ENCODE measurements at places on chromosomes 5 and 9.

GRCh38 chr5:1444361-1445189, 665 bp downstream of the SLC6A3 start:
- peak; percentile 46 for DNase-seq

- no peak for DNase-seq
These were observed 1853.8 kb downstream of the EFNA5 start for GRCh38 chr5:105816961-105817360.

DNA sequence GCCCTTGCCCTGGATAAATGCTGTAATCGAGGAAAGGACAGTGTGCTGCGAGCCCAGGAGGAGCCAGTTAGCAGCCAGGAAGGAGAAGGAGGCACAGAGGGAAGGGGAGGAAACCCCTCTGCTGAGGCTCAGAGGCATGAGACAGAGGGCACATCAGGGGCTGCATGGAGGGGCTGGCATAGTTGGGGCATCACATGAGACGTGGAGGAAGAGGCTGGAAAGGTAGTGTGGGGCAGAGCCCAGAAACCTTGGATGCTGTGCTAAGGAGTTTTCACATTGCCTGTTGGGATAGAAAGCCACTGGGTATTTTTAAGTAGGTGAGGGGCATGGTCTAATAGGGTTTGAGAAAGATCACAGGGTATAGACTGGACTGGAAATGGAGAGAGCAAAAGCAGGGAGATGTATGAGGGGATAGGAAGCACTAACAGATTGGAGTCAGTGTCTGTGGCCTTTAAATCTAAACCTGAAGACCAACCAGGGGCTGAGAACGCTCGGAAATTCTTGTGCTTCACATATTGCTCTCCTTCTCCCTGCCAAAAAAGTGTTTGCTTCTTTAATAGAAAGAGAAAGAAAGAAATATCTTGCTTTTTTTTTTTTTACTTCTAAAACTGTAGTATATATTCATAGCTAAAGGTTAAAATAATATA, 33.0 kb upstream of the ANGPTL2 start:
- no peak for DNase-seq

GRCh38 chr5:90488791-90489190, 14.1 kb downstream of the POLR3G start:
- no peak for DNase-seq

DNA sequence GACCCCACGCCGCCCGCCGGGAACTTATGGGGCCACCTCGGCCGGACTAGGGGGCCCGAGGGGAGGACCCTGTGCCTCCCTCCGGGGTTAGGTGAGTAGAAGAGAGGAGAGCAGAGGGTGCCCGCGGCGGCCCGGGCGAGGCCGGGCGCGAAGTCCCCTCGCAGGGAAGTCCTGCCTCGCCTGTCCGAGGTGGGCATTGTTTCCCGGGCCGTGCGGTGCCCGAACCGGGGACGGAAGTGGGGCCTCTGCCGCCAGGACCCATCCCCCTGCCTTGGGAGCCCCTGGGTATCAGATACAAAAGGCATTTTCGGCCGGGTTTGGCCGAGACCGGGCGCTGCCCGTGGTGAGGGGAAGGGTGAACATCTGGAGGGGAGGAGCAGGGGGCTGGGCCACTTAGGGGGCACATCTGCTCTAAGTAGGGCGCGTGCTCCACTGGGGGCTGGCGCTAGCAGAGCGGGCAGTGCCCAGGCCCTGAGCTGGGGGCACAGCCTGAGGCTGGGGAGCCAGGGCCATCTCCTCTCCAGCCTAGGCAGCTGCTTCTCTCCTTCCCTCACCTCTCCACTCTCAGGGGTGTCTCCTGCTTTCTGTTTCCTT, 48.2 kb downstream of the DAB2IP start:
- peak; percentile 52 for DNase-seq

DNA sequence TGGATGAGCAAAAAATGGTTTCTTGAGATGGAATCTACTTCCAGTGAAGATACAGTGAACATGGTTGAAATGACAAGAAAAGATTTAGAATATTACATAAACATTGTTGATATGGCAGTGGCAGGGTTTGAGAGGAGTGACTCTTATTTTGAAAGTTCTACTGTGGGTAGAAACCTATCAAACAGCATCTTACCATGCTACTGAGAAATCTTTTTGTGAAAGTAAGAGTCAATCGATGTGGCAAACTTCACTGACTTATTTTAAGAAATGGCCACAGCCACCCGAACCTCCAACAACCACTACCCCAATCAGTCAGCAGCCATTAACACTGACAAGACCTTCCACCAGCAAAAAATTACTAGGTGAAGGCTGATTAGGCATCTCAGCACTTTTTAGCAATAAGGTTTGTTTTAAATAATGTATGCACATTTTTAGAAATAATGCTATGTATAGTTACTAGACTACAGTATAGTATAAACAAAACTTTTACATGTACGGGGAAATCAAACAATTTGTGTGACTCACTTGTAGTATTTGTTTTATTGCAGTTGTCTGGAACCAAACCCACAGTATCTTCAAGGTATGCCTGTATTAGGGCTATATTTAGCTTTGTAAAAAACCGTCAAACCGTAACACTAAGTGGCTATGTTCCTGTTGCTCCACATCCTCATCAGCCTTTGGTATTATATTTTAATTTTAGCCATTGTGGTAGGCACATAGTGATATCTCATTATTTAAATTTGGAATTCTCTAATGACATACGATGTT, 30.6 kb upstream of the ADAMTS6 start:
- DNase-seq: no peak

DNA sequence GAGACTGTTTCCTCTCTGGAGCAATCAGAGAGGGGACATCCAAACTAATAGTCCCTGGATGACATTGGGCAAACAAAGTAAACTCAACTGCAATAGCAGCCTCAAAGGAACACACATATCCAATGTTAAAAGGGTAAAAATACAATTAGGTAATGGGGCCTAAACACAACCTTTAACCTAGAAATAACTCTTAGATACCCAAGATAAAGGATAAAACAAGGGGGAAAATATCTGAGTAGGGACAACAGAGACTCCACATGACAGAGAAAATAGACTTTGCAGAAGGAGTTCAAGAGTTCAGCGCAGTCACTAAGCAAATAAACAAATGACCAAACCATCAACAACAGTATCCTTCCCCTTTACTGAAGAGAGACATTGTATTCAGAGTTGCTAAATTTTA, 149.3 kb downstream of the FBXO4 start:
- DNase-seq: no peak

- no peak for DNase-seq
These were observed 63.8 kb downstream of the ANKRD55 start for GRCh38 chr5:56169281-56169680.

- no peak for DNase-seq
These were observed 144.6 kb upstream of the OTULINL start for GRCh38 chr5:14436801-14437542.

- DNase-seq: no peak
These were observed 346.8 kb upstream of the NUDT12 start for GRCh38 chr5:103909391-103909790.

- no peak for DNase-seq
These were observed 2.3 kb downstream of the TNFSF8 start for GRCh38 chr9:114928136-114928535.

DNA sequence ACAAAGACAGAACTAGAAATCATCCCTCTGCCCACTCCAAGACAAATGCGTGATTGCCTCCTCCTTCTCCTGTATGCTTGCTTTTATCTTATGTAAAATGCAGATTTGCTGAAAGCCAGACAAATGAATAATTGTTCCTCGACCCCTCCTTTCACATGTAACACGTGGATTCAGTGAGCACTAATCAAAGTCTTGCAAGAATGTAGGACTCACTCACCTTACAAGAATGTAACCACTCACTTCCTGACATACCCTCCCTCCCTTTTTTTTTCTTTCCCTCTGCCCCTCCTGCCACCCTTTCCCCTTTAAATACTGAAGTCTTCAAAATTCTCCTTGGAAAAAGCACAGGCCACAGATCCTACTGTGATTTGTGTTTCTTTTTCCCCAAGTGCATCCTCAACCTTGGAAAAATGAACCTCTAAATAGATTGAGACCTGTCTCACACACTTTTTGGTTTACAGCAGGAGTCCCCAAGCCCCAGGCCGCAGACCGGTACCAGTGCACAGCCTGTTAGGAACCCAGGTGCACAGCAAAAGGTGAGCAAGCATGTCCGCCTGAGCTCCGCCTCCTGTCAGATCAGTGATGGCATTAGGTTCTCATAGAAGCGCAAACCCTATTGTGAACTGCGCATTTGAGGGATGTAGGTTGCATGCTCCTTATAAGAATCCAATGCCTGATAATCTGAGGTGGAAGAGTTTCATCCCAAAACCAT, 29.4 kb upstream of the HSD17B3 start:
- DNase-seq: no peak

DNA sequence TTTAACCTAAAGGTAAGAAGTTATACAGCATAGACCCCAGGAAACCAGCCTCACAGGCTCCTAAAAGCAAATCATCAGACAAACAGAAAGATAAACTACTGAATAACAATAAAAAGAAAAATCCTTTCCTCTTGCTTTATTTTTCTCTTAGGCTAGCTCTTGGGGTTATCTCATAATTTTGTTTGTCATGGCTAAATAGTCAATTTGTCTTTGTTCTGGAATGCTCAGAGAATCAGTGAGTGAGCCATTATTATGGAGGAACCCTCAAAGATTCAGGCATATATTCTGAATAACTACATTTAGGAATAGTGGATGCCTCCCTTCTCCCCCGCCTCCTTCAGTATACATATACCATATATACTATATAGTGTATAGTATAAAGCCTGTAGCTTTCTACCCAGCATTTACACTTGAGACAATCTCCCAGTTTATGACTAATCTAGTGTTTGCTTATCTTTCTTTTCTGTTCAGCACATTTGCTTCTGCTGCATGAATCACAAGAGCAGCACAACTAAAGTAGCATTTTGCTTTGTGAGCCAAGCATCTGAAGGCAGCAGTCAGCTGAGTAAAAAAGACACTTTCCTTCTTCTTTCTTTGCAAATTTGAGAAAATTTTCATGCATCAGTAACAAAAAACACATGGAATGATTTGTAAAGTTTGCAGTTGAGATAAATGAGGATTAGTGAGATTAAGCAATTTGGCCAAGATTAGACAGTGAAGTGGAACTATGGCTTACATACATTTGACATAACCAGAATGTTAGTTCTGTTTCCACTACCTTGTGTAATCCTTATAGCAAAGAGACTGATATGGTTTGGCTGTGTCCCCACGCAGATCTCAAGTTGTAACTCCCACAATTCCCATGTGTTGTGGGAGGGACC, 45.3 kb upstream of the PPP3R2 start:
- no peak for DNase-seq

DNA sequence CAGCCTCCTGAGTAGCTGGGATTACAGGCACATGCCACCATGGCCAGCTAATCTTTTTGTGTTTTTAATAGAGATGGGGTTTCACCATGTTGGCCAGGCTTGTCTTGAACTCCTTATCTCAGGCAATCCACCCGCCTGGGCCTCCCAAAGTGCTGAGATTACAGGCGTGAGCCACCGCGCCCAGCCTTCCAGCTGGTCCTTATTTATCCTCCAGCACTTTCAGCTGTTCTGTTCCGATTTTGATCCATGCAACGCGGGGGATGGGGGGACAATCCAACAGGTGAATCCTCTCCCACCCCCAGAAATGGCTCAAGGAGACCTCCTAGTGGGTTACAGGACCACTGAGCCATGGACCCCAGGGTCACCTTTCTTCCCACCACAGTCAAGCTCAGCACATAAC, 14.7 kb upstream of the CDKN2AIPNL start:
- DNase-seq: no peak

GRCh38 chr5:14379739-14380497, 201.7 kb upstream of the OTULINL start:
- no peak for DNase-seq

GRCh38 chr5:95533106-95533505, 21.7 kb downstream of the SKIC3 start:
- no peak for DNase-seq

DNA sequence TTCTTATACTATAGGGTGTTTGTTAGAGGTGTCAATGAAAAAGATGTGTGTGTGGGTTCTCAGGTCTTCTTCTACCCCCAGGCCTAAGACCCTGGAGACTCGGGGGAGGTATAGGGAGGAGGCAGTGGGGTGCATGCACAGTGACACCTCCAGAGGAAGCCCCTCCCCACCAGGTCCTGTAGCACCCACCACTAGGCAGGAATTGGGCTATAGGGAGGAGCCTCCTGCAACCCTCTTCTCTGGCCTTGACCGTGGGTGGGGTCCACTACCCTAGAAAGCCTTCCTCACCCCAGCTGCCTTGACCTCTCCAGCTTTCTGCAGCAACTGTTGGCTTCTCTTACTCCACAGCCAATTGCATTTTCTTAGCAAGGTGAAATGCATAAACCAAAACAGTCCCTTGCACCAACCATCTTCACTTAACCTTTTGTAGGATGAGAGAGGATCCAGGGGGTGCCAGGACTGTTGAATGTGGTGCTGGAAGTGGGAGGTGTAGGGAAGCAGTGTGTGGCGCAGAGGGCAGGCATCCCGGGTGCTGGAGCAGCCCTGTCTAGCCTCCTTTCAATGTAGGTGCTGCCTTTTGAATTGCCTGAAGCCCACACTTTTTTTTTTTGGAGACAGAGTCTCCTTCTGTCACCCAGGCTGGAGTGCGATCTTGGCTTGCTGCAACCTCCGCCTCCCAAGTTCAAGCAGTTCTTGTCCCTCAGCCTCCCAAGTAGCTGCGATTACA, 128.5 kb downstream of the RGS3 start:
- no peak for DNase-seq

GRCh38 chr9:93467062-93467416, 13.7 kb upstream of the FAM120AOS start:
- no peak for DNase-seq

DNA sequence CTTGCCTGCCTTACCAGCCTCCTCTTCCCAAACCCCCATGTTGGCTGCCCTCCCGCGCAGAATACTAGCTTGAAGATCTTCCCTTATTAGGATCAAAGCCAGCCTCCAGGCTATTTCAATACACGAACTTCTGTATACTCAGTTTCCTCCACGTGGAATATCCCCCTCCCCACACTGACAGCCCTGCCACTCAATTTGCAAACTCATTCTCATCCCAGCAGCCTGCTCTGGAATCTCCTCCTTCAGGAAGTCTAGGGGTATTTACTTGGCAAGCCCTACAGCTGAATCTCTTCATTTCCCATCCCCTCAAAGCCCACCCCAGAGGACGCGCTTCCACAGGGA, 157.0 kb upstream of the SMIM23 start:
- DNase-seq: peak; percentile 25

GRCh38 chr9:135815830-135816650, 91.3 kb downstream of the CAMSAP1 start:
- no peak for DNase-seq

DNA sequence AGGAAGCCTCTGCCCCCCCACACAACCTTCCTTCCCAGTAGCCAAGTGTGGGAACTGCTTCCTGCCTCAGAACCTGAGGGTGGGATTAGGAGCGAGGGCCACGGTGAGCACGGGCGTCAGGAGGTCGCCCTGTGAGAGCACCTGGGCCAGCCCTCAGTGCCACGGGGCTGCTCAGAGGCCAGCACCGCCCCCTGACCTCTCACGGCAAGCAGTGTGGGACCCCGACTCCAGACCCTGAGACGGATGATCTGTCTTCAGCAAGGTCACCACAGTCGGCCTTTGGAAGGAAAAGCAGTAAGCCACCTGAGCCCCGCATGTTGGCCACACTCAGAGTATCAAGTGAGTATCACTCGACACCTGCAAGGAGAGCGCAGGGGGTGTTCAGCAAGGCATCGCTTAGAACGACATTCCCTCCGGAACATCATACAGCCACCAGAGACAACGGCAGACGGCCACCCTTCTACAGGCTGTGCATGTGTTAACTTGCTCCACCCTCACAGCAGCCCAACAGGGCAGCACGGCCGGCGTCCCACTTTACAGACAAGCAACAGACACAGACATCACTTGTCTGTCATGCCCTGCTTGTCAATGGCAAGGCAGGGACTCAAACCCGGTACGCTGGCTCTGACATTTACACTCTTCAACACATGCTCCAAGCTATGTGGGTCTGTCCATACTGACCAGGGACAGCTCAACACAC, 50.2 kb downstream of the IPPK start:
- no peak for DNase-seq

All from right forelimb (tissue), 1 donor.